ENCODE measurements at places on chromosomes 11 and 22.

- no peak for DNase-seq
Measured at GRCh38 chr11:118606157-118606843, 1.1 kb upstream of the PHLDB1 start.

DNA sequence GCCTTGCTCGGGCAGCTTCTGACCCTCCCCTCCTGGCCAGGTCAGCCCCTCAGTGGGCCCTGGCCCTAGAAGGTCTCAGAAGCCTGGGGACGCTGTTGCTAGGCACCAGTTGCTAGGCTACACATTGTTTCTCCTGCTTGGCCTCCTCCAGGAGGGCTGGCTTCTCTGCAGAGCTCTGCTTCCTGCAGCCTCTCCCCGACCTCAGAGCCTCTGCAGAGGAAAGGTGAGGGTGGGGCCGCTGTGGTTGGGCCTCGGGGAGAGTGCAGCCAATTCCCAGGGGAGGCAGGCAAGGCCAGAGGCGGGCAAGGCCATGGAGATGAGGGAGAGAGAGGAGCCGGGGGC is 27.6 kb upstream of the LRRC10B start:
- no peak for DNase-seq

DNA sequence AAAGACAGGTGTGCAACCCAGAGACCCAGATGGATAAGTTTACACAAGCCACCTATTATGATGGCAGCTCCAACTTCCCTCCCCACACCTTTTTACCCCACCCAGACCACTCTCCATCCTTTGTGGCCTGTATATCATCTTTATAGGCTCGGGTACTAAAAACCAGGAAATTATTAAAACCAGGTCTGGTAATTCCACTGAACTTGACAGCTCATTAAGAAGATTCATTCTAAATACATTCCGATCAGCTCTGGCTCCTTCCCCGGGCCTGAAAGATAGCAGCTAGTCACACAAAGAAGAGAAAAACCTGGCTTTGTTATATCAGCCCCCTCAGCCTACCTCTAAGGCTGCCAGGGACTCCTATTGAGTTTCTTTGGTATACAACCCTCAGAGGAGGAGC is 67.9 kb upstream of the API5 start:
- no peak for DNase-seq

GRCh38 chr11:122202161-122202950 is 86.3 kb upstream of the BLID start:
- DNase-seq: peak; percentile 39

GRCh38 chr22:48553119-48553518 is 1274.6 kb downstream of the BRD1 start:
- no peak for DNase-seq

DNA sequence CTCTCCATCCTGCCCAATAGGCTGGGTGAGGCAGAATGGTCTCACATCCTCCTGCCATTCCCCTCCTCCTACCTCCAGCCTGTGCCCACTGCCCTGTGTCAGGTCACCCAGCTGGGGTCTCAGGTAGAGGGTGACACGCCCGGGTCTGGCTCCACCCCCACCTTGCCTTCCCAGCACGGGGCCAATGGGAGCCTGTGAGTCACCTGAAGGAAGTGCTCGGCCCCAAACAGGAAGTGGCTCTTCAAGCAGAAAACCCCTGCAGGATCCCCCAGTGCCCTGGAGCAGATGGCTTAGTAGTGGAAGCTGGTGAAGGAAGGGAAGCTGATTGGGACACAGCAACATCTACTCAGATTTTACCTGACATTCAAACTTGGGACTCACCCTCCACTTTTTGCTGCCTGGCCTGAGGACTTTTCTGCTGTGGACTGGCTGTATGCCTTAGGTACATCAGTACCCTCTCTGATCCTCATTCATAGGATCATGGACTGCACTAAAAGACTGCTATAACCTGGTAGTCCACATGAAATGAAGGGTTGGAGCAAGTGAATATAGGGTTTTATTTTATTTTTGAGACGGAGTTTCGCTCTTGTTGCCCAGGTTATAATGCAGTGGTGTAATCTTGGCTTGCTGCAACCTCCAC is 33.4 kb downstream of the GDPD5 start:
- no peak for DNase-seq

GRCh38 chr11:33040033-33040861 is 875 bp downstream of the TCP11L1 start:
- DNase-seq: peak; percentile 31

GRCh38 chr11:35139722-35140282 is 831 bp downstream of the CD44 start:
- peak; percentile 55 for DNase-seq

DNA sequence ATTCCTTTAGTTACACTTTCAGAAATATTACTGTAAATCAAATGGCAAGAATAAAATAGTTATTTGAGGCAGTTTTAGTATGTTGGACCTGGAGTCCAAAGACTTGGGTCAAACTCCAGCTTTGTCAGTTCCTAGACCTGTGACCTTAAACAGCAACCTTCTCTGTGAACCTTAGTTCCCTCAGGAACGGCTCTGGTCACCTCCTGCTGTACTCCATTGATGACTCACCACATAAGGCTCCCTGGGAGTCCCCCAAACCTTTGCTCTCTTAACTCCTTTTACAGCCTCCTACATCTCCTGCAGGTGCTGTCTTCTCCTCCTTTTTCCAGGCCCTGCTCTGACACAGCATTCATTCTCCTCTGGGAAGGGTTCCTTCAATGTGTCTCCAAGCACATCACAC is 29.1 kb downstream of the LIMK2 start:
- no peak for DNase-seq

GRCh38 chr11:63558459-63559157 is 4.6 kb downstream of the PLAAT2 start:
- no peak for DNase-seq

DNA sequence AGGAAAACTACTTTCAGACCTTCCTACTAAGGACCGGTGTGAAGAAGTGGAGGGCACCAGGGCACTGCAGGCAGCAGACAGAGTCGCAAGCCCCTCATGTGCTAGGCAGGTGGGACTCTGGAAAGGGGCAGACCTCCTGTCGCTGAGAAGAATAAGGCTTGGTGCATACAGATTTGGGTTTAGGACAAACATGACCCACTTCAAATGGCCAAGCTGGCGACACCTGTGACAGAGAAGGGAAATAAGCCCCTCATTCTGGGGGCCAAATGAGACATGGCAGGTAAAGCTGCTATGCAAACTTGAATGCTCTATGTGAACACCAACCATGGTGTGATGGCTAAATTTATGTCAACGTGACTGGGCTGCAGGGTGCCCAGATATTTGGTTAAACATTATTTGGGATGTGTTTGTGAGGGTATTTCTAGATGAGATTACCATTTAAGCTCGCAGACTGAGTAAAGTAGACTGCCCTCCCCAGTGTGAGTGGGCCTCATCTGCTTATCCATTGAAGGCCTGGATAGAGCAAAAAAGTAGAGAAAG is 112.4 kb upstream of the PITPNB start:
- no peak for DNase-seq

- DNase-seq: no peak
Measured at GRCh38 chr11:12219757-12220156, 109.4 kb downstream of the MICAL2 start.

DNA sequence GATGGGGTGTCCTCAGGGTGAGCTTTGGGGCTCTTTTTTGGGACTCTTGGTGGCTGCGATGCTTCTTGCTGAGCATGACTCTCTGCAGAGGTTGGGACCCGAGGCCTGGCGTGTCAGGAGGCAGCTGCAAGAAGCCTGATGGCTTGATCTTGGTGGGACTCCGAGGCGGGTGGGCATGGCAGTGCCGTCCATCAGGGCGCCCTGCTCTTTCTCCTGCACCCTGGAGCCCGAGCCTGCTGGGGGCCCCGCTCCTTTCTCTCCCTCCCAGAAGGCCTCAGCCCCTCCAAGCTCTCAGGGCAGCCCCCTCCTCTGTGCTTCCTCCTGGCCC is 432.7 kb downstream of the TBC1D22A start:
- no peak for DNase-seq

DNA sequence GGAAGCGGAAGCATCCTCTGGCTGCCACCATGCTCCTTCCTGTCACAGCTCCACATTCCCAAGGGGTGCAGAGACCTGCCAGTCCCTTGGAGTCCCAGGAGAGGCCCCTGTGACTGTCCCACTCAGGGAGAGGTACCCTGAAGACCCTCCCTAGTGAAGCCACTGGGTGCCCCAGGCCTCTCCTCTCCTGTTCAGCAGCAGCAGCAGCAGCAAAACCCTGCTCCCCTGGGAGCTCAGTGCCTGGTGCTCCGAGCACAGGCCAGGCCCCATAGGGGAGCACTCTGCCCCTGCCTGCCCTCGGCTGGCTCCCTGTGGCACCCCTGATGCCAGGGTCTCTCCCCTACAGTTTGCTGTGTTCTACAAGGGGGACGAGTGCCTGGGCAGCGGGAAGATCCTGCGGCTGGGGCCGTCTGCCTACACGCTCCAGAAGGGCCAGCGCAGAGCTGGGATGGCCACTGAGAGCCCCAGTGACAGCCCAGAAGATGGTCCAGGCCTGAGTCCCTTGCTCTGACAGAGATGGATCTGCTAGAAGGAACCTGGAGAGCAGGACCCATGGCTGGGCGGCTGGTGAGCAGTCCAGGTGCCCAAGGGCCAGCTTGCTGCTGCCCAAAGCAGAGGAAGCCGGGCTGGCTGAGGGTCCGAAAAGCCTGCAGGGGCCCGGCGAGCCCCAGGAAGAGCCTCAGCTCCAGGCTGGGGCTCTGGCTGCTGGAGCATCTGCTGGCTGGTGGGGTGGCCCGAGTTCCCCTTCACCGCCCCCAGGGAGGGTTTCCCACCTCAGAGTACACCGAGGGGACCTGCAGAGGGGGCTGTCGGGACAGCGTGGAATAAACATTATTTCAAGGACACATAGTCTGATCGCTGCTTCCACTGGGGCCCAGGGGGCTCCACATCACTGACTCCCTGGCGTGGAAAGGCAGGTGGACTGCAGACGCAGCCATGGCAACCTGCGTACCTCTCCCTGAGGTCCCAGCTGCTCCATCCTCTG is 21.3 kb downstream of the TRMU start:
- no peak for DNase-seq

- DNase-seq: no peak
Measured at GRCh38 chr22:20135806-20136602, 4.4 kb downstream of the ZDHHC8 start.

DNA sequence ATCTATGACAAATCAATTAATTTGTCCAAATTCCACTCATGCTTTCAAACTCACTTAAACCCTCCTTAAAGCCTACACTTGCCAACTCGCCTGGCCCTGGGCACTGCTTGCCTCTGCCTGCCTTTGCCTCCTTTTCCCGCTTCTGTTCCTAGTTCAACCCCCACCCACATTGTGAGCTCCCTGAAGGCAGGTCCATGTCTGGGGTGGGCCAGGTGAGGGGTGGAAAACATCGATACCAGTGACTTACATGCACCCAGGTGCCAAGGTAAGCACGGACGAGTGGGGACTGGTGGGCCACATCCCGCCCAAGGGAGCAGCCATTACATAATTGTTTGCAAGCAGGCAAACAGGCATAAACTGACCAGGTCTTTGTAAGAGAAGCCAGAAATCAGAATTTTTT is 146.2 kb downstream of the ST3GAL4 start:
- DNase-seq: no peak

DNA sequence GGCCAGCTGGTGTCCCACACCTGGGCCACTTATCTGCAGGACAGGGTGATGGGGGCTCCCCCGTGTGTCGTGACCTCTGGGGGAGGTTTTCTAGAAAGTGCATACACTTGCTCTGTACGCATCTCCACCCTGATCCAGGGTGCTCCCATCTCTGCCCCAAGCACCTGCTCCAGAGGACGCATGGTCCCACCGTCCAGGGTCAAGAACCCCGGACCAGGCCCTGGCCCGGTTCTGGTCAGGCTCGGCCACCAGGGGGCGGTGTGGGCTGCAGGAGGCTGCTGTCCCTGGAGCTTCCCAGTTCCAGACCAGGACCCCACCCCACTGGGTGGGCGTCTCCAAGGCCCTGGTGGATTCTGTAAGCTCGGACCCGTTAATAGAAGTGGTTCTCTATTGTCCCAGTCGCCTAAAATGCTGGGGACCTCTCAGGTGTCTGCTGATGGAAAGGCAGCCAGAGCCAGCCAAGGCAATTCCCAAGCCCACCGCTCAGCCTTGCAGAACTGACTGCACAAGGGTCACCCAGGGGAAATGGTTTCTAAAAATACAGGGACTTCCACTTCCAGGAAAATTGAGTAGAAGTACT is 34.7 kb upstream of the SEPTIN5 start:
- DNase-seq: peak; percentile 59

GRCh38 chr22:17407643-17408042 is 38.4 kb downstream of the CECR2 start:
- DNase-seq: no peak

DNA sequence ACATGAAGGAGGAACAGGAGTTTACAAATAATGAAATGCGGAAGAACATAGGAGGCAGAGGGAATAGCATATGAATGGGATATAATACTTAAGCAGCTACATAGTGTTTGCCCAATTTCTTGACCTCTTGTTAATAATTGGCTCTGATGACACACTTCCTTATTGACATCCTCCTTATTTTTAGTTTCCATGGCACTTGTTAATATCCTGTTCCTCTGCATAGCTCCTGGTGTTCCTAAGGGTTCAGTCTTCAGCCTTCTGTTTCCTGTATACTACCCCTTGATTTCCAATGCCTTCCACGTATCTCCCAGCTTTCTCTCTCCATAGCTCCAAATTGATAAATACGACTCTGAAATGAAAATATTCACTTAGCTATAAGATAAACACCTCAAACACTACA is 663.8 kb upstream of the API5 start:
- no peak for DNase-seq

DNA sequence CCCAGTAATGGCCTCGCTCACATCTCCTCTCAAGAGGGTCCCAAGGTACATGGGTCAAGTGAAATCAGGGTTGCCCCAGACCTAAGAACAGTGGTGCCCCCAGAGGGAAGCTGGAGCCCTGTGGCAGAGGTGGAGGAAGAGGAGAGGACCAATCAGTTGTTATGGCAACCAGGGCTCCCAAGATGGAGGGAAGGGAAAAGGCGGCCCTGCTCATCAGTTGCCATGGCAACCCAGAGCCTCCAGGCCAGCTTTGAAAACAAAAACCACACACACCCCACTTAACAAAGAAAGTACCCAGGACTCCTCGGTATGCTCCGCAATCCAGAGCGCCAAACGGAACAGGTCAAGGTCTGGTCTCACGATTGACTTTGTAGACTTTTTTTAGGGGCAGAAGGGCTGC is 53.5 kb upstream of the SLC35C1 start:
- DNase-seq: no peak

- DNase-seq: no peak
Measured at GRCh38 chr11:118226296-118226695, 1.5 kb upstream of the JAML start.

DNA sequence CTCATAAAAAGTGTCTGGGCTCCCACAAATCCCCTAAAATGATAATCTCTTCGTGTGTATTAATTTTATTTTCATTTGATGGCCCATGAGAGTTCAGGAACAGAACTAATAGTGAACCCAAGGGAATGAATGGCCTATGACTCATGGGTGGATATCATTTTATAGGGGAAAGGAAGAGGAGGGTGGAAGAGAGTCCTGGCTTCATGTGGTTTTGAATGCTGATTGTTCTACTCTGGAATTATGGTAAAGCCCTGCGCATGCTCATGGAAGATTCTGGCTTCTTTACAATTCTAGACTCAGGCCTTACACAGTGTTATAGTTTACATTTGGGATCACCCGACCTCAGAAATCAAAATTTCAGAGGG is 35.2 kb downstream of the MAML2 start:
- DNase-seq: peak; percentile 43
